ENCODE measurements at places on chromosomes 4 and X. TPM values are rescaled to one million over a fixed set of nuclear protein-coding genes. Genes with fewer than 3 reads are reported as not detected.

NSUN7 gene
- total RNA-seq = 2.6 TPM

REELD1 gene
- total RNA-seq = not detected

SSX4 gene
- total RNA-seq = not detected

MAGEA12 gene
- total RNA-seq = not detected

RXFP1 gene
- total RNA-seq = 0.52 TPM

All from skeletal muscle tissue (tissue), 5 donors.